ENCODE measurements at places on chromosomes 16 and 17. TPM values are rescaled to one million over a fixed set of nuclear protein-coding genes. Genes with fewer than 3 reads are reported as not detected.
A peak's percentile ranks its signal among the peaks of the same experiment; 100 is the strongest.

Gene GNGT2
- total RNA-seq, result not detected

Gene ITGB4
- total RNA-seq, result 5.2 TPM

DNA sequence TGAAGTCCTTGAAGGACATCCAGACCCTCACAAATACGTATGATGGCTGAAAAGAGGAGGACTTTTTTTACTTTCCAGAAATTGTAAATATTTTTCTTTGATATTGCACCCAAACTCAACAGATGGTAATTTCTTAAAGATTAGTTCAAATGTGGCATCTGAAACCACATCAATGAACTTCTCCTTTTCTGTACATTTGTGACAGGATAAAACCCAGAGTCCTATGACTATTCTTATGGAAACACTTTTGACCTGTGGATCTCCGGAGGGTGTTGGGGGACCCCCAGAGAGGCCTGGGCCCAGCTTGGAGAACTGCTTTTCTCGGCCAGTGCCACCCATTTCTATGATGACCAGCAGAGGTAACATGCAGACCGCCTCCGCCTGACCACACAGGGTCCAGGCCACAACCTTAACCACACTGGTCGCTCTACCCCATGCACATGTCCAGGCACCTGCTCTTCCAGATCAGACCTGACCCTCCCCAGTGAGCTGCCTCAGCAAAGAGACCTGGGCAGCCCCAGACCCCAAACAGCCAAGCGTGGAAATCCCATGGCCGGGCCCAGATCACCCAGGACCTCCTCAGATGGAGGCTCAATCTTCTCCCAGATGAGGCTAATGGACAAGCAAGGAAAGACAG lies 22.7 kb downstream of the RPH3AL start:
- no peak overlapping the region for H3K4me3 ChIP-seq
- peaks cover 4% of the 10 kb centered on the region for H3K36me3 ChIP-seq
- H3K27me3 ChIP-seq, result no peaks in the 10 kb centered on the region

GRCh38 chr17:5099271-5099670 lies 12.4 kb downstream of the ZNF232 start:
- H3K36me3 ChIP-seq, result peaks cover 16% of the 10 kb centered on the region
- no peak overlapping the region for H3K4me3 ChIP-seq
- no peaks in the 10 kb centered on the region for H3K27me3 ChIP-seq

DNA sequence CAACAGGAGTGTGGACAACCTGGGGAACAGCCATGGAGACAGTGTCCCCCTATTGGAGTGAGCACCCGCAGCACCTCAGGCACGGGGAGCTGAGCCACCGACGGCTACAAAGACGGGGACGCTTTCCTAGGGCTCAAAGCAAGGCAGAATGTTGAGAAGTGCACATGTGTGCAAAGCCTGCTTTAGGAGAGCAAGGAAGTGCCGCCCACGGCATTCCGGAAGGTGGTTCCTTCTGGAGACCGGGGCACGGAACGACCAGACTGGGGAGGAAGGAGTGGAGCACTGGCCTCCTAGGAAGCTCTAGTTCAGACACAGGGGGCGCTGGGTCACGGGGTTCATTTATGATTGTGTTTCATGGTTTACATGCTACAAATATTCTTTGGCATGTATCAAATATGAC lies 52.2 kb downstream of the TBC1D16 start:
- no peak overlapping the region for H3K4me3 ChIP-seq
- peak; percentile 76 for DNase-seq
- H3K27me3 ChIP-seq, result no peaks in the 10 kb centered on the region
- H3K27ac ChIP-seq, result no peak overlapping the region
- H3K36me3 ChIP-seq, result no peaks in the 10 kb centered on the region
- H3K4me1 ChIP-seq, result peaks cover 36% of the 10 kb centered on the region

DNA sequence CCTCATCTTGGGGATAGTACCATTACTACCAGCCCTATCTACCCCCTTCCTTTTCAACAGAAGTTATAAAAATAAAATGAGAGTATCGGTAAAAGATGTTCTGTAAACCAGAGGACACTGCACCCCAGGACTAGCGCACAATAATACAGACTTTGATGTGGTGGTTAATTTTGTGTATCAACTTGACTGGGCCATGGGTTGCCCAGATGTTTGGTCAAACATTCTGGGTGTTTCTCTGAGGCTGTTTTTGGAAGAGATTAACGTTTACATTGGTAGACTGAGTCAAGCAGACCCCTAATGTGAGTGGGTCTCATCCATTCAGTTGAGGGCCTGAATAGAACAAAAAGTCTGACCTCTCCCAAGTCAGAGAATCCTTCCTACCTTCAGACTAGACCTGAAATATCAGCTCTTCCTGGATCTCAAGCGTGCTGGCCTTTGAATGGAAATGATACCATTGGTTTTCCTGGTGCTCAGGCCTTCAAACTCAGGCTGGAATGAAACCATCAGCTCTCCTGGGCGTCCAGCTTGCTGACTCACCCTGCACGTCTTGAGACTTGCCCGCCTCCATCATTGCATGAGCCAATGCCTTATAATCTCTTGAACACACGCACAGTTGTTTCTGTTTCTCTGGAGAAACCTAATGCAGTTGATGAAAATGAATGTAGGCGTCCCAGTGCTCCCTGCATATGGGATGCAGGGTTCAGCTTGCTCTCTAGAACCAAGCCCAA lies 10.1 kb downstream of the MRM1 start:
- no peaks in the 10 kb centered on the region for H3K27me3 ChIP-seq
- H3K27ac ChIP-seq, result no peak overlapping the region
- no peak overlapping the region for H3K4me3 ChIP-seq
- DNase-seq, result no peak
- H3K36me3 ChIP-seq, result peaks cover 2% of the 10 kb centered on the region

DNA sequence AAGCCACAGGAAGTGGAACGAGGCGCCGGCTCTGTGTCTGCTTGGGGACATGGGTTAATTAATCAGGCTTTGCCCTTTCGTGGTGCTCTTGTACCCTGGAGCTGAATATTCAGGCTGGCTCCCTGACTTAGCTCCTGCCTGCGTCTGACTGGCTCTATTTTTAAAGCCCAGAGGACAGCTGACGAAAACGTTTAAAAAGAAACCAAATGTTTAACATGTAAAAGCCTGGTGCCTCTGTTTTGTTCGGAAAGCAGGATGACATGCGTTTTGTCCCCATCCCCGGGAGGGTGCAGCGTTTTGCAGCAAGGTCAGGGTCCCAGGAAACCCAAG lies 61.1 kb downstream of the NT5M start:
- H3K4me3 ChIP-seq, result no peak overlapping the region
- H3K27me3 ChIP-seq, result peaks cover 12% of the 10 kb centered on the region
- H3K36me3 ChIP-seq, result peaks cover 4% of the 10 kb centered on the region
- H3K27ac ChIP-seq, result no peak overlapping the region

DNA sequence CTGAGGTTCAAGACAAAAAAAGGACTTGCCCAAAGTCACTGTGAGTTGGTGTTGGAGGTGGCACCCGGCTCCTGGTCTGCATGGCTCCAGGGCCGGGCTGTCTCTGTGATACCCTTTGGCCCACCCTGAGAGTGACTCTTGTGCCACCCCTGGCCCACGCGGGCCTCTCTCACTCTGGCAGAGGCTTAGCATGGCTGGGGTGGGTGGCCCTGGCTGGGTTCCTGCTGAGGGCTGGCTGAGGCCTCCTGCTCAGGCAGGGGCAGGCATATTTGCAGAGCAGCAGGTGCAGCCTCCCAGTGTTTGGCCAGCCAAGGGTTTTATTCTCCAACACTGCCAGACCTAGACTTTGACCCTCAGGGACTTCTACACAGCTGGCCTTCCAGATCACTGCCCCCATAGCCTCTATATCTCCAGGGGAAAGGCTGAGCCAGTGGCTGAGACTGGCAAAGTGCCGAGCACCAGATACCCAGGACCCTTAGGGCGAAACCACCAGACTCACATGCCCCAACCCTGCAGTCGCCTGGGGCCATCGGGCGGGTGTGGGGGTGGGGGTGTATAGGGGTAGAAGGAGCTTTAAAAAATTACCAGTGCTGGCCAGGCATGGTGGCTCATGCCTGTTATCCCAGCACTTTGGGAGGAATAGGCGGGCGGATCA lies 21.5 kb upstream of the ADGRG1 start:
- DNase-seq, result peak; percentile 73
- no peaks in the 10 kb centered on the region for H3K27me3 ChIP-seq
- no peak overlapping the region for H3K4me3 ChIP-seq
- H3K4me1 ChIP-seq, result peaks cover 22% of the 10 kb centered on the region
- no peak overlapping the region for H3K27ac ChIP-seq

DNA sequence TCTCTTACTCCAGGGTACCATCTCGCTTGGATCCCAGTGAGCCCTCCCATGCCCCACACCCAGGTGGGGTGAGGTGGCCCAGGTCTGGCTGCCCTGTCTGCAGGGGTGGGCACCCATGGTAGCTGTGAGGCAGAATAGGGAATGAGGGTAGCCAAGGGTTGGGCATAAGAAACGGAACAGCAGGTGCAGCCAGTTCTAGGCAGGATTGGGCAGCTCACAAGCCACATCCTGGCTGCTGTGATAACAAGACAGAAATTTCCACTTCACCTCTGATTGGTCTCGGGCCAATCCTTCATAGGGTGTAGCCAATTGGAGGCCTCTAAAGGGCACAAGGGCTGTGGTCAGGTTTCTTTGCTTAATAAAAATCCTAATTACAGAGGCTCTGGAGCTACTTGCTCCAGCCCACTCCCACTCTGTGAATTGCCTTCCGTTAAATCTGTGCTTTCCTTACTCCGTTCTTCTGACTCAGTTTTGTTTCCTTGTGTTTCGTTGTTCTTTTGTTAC lies 1.5 kb upstream of the ARHGDIG start:
- H3K27me3 ChIP-seq, result no peaks in the 10 kb centered on the region
- no peak overlapping the region for H3K27ac ChIP-seq
- no peak overlapping the region for H3K4me3 ChIP-seq
- H3K4me1 ChIP-seq, result peaks cover 5% of the 10 kb centered on the region

Gene PROCA1
- total RNA-seq, result 2.3 TPM

DNA sequence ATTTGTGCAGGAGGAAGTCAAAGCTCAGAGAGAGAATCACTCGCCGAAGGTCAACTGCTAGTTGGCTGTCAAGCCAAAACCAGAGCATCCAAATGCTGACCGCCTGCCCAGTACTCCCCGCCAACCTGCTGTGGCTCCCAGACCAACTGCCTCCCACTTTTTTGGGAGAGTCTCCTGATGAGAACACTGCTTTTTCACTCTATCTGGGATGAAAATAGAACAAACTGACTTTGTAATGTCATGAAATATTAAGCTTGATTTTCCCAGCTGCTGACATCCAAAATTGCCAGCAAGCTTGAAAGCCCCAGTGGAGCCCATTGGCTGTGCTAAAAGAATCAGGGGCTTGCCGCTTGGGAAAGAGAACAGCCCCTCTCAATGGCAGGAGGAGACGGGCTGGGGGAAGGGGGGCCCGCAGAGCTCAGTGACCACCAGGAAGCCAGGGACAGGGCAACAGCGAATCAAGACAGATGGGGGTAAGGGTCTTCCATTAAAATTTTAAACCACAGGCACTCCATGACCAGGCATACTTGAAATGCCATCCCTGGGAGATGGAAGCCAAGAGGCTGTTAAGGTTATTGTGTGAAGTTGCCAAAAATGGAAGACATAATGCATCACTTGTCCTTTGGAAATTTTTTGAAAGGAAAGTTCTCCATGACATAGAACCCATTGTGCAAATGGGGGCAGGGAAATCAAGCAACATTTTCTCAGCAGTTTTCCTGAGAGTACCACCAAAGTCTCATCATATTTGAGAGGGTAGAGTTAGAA lies 125.7 kb upstream of the CDH5 start:
- H3K4me3 ChIP-seq, result no peak overlapping the region
- no peak overlapping the region for H3K27ac ChIP-seq
- peaks cover 2% of the 10 kb centered on the region for H3K36me3 ChIP-seq
- no peaks in the 10 kb centered on the region for H3K27me3 ChIP-seq
- H3K4me1 ChIP-seq, result peaks cover 16% of the 10 kb centered on the region

DNA sequence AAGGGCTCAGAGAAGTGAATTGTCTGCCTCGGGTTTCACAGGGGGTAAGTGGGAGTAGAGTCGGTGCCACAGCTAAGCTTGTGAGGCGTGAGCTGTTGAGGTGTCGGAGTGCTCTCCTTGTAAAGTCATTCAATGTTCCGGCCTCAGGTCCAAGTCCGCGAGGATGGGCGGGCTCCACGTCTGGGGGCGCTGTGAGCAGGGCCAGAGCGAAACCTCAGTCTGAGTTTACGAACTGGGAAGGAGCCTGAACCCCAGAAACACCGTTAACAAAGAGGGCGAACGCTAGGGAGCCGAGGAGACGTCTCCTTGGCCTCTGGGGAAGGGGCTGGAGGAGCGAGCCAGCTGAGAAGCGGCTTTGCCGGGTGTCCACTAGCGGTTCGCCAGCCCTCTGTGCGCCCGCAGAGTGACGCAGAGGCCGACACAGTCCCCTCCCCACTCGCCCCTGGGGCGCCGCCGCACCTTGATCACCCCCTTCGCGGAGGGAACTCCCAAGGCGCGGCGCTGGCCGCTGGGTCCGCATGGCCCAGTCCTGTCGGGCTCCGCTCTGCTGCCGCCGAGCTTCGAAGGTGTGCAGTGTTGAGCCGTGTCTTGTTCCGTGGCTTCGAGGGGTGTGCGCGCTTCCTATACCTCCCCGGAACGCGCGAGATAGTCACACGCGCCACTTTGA lies 4.9 kb downstream of the IRX3 start:
- no peak overlapping the region for H3K27ac ChIP-seq
- H3K4me1 ChIP-seq, result peaks cover 22% of the 10 kb centered on the region
- DNase-seq, result no peak

DNA sequence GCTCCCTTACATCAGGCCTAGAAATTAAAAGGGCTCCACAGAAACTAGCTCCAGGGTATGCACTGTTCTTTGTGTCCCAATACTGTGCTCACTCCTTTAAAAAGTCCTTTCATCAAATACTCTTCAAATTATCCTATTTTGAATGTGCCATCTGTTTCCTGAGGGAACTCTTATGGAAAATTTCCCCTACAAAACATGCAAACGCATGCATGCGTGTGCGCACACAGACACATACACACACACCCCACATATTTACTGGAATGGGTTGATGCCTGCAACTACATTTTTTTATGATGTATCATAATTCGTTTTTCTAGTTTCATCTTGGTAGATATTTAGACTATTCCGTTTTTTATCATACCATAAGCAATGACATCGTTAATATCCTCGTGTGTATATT lies 351.2 kb upstream of the KIF2B start:
- no peak overlapping the region for H3K4me3 ChIP-seq
- peaks cover 33% of the 10 kb centered on the region for H3K4me1 ChIP-seq
- no peak for DNase-seq
- no peaks in the 10 kb centered on the region for H3K27me3 ChIP-seq
- H3K36me3 ChIP-seq, result peaks cover 1% of the 10 kb centered on the region

Gene SYCE1L
- total RNA-seq, result 3.1 TPM

Gene TMEM92
- total RNA-seq, result 1.7 TPM

- H3K36me3 ChIP-seq, result peaks cover 2% of the 10 kb centered on the region
- no peak overlapping the region for H3K27ac ChIP-seq
- no peaks in the 10 kb centered on the region for H3K4me1 ChIP-seq
- H3K27me3 ChIP-seq, result peaks cover 44% of the 10 kb centered on the region
- DNase-seq, result no peak
These were observed 69.2 kb upstream of the CES5A start for GRCh38 chr16:55944377-55944802.

GRCh38 chr16:87701078-87701460 lies 64.7 kb downstream of the KLHDC4 start:
- no peak for DNase-seq
- H3K4me1 ChIP-seq, result no peaks in the 10 kb centered on the region
- H3K4me3 ChIP-seq, result no peak overlapping the region
- no peaks in the 10 kb centered on the region for H3K27me3 ChIP-seq

Data from chondrocyte (in vitro differentiated cells).